ENCODE measurements at places on chromosomes 2 and 18.

DNA sequence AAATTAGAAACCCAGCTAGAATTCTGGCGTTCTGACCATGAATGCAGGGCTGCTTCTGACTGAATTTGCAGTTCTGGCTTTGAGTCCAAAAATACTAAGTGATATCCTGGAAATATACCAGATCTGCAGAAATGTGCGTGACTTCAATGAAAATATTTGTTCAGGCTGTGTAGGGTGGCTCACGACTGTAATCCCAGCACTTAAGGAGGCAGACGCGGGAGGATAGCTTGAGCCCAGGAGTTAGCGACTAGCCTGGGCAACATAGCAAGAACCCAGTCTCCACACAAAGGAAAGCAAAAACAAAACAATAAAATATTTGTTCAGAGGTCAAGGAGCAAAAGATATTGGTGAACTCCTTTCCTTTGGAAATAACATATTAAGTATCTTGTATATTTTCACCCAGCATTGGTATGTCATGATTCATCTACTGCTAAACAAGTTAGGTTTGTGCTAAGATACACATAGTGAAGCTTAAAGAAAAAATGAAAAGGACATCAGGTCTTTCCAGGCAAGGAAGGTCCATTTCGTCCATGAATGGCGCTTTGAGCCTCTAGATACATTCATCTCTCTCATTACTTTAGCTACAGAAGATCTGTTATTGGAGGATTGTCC lies 239.2 kb downstream of the CMPK2 start:
- DNase-seq: no peak

DNA sequence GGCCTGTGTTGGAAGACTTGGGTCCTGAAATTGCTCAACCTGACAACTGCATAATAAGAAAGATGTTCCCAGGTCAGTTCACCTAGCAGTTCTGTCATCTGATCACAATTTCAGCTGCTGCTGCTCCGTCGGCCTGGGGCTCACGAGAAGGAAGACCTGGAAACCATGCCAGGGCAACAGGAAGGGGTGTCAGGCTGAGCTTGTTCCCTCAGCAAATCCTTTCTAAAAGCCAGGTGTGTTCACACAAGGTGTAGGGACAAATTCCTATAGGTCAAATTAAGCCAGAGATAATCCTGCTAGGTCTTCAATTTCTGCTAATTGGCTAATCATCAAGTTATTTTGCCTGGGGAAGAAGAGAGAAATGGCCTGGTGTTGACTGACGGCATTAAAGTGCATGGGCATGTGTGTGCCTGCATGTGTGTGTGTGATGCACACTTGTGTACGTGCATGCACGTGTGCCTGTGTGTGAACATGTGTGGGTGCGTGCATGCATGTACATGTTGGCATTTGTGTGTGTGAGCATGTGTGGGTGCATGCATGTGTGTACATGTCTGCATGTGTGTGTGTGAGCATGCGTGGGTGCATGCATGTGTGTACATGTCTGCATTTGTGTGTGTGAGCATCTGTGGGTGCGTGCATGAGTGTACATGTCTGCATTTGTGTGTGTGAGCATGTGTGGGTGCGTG lies 178.6 kb downstream of the TMEM18 start:
- DNase-seq: no peak

DNA sequence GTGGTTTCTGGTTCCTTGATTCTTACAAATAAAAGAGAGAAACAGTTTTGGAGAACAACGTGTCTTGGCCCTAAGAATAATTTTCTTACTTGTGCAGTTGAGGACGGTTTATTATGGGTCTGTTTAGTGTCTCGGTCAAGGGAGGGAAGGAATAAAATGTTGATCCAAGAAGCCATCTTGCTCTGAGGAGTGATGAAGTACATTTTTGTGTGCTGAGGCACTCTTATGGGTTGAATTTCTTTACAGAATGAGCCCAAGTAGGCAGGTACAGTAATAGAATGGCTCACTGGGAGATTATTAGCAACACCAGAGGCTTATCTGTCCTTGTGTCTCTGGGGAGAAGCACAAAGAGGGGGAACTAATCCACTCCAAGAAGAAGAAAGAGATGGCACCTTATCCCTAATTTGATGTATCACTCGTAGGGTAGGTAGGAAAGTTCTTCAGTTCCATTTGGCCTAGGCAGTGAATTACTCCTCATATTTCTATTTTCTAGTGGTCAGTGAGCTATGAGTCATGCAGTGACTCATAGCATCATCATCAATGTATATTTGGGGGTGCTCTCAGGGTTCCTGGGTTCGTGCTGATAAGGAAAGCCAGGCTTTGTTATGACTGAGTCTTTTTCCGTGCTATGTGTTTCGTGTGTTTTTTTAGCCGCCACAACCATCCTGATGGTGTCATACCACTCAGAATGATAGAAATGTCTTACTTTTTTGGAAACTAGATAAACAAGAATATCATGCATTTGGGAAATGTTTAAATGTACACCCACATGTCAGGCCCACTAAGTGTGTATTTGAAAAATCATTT lies 250.1 kb upstream of the CTAGE1 start:
- no peak for DNase-seq

DNA sequence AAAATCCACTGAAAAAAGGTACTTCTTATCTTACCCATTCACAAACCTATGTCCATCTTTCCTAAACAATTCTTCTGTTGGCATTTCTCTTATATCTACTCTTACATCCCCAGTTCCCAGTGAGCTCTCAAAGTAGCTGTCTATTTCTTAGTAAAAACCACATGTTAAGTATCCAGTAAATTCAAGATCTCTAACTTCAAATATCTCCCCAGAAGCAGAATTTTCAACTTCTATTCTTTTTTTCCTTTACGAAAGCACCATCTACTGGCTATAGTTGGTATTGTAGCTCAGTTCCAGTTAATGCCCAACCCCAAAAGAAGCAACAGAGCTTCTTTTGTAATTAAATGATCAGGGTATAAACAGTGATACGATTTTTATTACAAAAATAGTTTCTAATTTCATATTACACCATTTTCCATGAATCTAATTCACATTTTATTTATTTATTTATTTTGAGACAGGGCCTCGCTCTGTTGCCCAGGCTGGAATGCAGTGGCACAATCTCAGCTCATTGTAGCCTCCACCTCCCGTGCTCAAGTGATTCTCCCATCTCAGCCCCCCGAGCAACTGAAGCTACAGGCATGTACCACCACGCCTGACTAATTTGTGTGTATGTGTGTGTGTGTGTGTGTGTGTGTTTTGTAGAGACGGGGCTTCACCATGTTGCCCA lies 28.5 kb downstream of the HRH4 start:
- no peak for DNase-seq

DNA sequence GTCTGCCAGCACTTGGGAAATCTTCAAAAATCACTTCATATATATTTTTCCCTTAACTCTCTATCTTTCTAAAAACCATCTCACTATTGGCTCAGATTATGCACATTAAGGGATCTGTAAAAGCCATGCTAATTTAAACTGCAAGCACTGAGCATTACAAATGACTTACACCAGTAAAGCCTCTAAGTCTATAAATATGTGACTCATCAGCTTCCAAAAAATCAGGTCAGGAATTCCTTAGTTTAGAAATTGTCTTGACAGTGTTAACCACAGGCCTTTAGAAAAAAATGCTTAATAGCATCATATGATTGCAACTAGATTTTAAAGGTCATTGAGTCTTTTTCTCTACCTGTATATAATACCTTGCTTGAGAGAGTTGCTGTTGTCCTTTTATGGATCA lies 1113.6 kb upstream of the PIK3C3 start:
- no peak for DNase-seq

DNA sequence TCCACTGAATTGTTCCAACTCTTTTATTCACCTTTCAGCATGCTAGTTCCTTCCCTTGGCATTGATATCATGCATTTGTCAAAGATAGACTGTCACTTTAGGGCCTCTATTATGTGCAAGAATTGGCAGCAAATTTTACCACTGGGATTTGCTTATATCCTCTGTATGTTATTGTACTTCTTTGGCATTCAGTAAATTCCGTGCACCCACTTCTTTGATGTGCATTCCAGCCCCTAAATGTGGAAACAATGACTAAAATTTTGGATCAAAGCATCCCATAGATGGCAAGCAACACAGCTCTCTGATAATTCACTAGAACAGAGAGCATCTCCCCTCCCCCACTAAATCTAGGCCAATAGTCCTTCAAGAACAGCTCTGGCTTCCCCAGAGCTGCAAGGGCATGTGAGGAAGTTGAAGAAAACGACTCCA lies 399.0 kb upstream of the HNRNPA3 start:
- DNase-seq: no peak

DNA sequence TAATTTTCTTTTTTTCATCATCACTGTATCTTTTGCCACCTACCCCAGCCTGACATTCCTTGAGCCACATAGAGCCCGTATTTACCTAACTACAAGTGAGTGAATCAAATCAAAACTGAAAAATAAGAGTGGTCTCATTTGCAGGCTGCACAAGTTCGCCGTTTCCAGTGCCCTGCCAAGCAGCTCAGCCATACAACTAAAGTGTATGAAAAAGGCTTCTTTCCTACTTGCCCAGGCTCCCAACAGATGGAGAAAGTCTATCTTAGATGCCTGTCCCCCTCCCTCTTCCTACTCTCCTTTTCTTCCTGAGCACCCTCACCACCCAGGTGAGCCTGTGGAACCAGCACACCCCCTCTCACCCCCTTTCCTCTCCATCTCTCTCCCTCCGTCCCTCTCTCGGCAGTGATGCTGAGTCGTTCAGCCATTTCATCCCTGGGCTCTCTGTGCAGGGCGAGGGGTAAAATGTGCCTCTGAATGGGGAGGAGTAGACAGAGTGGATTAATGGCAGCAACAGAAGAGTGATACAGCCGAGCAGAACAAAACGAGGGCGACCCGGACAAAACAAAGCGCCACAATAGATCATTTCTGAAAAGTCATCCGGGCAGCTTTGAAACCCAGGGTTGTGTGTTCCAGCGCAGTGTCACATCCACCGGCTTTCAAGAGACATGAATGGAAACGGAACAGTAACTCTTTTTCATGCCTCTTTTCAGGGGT lies 65.0 kb upstream of the POU3F3 start:
- no peak for DNase-seq

Measured in NCI-H2081 treated with DMSO at 0.1 percent for 48 hours (cell line).